NCI-H446 (cell line): ENCODE measurements at places on chromosomes 1 and 21.

DNA sequence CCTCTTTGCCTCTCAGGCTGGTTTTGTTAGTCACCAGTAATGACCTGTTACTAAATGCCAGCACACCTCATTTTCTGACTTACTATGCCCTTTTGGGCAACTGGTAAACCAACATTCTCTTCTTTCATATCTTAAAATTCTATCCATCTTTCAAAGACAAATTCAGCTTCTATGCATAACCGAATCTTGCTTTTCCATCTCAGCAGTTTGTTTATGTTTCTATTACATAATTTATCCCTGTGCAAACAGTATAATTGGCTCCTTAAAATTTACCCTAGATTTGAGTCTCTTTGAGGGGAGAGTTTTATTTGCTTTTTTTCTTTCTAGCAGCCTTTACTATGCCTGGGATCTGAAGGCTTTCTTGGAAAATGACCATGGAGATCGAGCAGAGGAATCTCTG, 58.5 kb upstream of the SIPA1L2 start:
- DNase-seq, result no peak

DNA sequence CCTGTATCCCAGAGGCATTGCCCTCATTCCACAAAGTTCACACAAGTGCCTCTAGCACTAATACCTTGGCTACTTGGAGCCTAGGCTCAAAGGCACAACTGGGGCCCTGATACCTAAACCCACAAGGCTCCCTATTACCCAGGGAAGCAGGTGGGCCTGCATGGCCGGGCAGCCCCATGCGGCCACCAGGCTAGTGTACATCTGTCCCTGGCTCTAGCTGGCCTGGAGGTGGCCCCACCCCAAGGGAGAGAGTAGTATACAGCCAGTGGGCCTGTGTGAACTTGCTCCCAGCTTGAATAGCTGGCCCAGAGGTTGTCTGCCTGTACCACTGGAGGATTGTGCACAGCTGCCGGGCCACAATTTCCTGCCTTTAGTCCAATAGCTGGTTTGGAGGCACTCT, 52.2 kb downstream of the USP25 start:
- no peak for DNase-seq

GRCh38 chr1:62716397-62716796, 28.2 kb upstream of the DOCK7 start:
- no peak for DNase-seq

- DNase-seq, result no peak
Observed at GRCh38 chr1:209770636-209771415, 13.5 kb downstream of the C1orf74 start.

DNA sequence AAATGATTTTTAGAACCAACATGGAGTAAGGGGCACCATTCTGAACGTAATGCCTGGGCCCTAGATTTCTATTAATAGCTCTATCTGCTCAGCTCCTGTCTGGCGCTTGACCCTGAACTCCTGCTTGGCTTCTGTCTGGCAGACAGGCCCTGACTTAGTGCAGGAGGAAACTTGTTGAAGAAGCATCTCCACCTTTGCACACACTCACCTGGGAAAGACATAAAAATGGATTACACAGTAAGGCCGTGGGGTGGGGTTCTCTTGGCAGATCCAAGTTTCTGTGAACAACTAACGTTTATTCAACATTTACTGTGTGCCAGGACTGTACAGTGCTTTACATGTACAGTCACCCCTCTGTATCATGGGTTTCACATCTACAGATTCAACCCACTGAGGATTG, 62.1 kb upstream of the CNIH3 start:
- DNase-seq, result no peak

DNA sequence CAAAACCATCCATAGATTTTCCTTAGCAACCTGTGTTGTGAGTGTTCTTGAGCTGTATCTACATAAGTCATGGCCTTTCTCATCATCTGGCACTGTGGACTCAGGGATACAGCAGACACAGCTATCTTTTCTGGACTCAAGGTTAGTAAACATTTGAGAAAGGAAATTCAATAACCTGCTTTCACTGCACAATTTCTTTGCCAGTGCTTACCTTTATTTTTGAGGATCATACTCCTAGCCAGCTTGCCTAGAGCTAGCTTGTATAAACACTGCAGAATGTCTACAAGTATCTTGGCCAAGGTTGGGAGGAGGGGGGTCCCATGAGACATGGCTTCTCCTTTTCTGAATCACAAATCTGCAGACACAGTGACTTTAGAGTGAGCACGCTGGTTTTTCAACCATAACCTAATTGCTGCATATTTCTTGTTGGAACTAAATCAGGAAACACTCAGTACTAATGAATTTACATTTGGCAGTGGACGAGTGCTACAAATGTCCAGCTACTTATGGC, 27.2 kb downstream of the ADAMTS5 start:
- DNase-seq, result peak; percentile 89

DNA sequence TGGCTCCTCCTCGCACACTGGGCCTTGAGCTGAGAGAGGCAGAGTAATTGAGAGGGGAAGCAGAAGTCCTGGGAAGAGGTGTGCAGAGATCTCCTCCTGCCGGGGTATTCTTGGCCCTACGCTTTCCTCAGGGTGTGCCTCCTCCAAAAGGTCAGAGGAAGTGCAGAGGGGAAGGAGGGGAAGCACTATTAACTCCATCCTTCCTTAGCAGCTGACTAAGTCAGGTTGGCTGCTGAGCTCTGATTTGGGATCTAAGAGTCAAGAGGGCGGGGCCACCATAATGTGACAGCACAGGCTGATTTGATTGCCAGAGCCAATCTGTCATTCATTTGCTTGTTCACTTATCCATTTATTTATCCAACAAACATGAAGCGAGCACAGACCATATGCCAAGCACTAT, 12.3 kb downstream of the ATP2B4 start:
- DNase-seq, result no peak

GRCh38 chr21:45923146-45923545, 58.4 kb upstream of the COL6A1 start:
- peak; percentile 29 for DNase-seq

DNA sequence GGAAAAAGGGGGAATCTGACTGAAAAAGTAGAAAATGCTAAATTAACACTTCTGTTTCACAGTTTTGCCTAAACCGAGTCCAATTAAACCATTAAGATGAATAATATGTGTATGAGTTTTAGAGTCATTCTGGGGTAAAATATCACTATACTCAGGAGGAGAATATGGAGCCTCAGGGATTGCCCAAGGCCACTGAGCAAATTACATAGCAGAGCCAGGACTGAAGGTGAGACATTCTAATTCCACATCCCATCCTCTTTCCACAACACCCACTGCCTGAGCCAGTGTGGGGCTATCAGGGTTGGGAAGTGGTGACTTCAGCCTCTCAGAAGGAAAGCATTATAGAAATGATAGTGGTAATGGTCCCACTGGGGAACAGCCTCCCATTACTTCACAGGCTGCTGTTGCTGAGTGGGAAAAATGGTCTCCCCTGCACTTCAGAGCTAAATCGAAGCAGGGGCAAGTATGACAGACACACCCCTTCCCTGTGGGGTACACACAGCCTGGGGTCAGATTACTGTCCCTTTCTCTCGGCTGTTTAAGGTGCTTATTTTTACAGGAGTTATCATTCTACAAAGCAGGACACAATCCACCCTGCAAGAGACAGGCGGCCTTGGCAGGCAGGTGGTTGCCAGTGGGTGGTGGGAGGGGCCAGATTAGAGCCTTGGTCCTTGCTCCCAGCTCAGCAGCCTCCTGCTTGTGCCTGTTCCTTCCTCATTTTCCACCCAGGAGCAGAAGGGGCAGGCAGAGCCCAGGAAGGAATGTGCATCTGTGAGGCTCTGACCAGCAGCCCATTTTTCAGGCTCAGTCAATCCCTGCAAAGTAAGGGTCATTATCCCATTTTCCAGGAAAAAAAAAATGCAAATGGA, 9.5 kb upstream of the BCAR3 start:
- DNase-seq, result peak; percentile 25

DNA sequence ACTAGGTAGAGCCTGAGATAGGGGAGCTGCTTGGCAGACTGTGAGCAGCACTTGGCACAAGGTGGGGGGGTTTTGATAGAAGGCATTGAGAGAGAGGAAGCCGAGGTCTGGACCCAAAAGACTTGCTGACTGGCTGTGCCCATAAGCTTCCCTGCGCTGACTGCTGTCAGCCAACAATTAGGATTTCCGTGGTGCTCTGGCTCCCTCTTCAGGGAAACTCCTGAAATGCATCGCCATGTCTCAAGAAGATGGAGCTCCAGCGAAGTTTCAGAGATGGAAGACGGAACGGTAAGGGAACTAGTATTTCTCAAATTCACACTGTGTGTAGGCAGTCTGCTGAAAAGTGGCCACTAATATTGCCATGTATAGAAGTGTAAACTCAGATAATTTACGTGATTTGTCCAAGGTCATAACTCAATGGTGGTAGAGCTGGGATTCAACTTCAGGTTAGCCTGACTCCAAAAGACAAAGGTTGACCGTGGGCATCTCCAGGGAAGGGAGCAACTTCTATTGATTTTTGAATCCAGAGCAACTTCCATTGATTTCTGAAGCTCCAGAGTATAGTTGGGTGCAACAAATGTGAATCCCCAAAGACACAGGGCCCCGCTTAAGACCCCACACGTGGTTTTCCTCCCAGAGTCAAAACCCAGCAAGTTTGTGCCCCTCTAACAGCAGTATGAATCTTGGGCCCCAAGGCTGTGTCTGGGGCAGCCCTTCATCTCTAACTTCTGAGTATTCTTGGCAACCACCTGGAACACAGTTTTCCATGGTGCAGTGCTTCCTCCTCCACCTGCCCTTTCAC, 44.5 kb upstream of the CRNN start:
- DNase-seq, result peak; percentile 38

- peak; percentile 21 for DNase-seq
Observed at GRCh38 chr1:212782422-212783154, 9.0 kb downstream of the NSL1 start.

- DNase-seq, result no peak
Observed at GRCh38 chr1:16434501-16434900, 2.7 kb downstream of the SPATA21 start.

DNA sequence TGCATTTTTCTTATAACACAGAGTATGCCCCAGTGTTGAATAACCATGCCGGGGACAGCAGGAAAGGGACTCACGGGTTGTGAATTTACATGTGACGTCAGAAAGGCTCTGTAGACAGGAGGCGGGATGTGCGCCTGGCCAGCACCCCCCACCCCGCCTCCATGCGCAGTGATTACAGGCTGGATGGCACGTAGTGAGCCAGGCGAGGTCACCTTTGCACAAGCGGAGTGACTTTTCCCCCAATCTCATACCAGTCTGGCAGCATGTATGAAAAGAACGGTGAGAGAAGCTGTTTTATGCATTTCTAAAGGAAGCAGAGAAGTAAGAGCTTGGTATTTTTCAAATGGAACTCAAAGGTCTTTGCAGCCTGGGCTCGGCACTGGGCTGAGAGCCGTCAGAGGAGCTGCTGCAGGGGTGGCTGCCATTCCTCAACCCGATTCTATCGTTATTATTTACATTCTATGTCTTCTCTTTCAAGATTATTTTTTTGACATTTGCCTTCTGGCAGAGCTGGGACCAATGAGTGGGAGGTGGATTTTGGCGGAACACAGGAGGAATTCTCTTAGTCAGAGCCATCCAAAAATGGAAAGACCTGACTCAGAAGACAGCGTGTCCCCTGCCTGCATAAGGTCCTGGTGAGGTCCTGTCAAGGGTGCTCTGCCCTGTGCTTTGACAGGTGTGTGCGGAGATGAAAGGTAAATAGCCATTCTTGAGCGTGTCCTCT, 115.6 kb upstream of the SLC45A1 start:
- no peak for DNase-seq

DNA sequence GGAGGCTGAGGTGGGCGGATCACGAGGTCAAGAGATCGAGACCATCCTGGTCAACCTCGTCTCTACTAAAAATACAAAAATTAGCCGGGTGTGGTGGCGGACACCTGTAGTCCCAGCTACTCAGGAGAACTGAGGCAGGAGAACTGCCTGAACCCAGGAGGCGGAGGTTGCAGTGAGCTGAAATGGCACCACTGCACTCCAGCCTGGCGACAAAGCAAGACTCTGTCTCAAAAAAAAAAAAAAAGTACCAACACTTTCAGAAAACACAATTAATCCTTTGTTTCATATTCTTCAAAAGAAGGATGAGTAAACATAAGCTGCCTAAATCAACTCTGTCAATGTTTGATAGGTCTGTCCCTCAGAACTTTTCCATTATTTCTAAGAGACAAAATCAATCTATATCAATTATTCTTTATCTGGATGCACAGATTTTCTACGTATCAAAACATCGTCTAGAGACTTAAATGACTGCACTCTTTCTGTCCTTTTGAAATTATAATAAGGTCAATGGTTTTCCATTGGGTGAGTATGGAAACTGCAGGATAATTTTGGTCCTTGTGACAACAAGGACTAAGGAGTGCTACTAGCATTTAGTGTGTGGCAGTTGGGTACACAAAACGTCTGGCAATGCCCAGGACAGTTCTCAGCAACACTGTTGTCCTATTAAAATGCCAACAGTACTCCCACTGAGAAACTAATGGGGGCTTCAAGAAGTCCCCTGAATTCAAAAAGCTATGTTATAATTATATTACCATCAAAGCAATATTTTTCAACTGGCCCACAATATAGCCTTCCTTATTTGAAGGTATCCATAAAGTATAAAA, 40.7 kb downstream of the LPGAT1 start:
- DNase-seq, result no peak

DNA sequence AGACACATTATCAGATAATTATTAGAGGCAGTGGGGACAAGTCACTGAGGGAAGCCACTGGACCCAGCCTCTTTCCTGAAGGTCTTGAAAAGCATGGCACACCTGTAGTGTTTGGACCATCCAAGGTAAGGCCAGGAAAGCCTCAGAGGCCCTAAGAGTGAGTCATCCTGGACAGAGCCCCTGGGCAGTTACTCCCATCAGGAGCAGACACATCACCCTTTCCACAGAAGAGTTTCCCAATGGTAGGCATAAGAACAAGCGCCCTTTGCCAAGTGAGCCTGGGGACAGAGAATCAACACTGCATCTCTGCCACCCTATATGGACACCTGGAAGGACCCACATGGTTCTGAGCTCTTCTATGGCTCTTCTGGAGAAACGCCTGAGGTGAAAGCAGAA, 136.0 kb downstream of the PLXNA2 start:
- DNase-seq, result no peak

DNA sequence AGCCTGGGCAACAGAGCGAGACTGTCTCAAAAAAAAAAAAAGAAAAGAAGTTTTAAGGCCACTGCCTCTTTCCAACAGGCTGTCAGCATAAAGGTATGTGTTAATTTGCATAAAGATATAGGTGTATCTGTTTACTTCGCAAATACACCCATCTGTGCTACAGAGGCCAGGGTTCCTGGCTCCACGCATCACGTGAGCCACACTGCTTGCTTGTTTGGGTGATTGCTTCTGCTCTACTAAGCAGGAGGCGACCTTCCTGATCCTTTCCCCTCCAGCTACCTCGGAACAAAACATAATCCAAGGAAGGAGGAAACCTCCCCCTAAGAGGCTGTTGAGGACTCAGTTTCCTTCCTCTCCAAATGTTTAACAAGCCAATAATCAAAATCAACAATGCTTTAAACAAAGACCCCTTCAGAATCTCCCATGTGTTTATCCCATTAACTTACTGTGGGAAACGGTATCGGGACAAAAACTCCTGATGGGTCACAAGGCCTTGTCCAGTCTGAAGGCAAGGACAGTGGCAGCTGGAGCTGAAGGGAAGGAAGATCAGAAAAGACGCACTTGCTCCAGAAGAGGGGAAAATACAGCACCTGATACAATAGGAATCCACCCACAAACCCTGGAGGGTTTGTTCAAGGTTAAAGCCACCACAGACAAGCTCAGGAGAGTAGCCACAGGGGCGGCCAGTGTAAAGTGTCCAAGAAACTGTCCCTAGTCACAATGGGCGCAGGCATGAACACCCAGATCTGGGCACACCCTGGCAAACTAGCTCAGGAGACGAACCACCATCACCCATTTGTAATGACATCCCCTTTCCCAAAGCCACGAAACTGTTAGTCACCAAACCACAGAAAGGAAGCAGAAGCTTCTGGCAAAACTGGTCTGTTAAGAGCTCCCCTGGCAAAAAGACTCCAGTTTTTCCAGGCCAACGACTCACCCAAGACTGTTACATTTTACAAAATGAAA, 17.2 kb downstream of the CTNNBIP1 start:
- no peak for DNase-seq
